ENCODE measurements at places on chromosomes 3 and 15. TPM values are rescaled to one million over a fixed set of nuclear protein-coding genes. Genes with fewer than 3 reads are reported as not detected.

DNA sequence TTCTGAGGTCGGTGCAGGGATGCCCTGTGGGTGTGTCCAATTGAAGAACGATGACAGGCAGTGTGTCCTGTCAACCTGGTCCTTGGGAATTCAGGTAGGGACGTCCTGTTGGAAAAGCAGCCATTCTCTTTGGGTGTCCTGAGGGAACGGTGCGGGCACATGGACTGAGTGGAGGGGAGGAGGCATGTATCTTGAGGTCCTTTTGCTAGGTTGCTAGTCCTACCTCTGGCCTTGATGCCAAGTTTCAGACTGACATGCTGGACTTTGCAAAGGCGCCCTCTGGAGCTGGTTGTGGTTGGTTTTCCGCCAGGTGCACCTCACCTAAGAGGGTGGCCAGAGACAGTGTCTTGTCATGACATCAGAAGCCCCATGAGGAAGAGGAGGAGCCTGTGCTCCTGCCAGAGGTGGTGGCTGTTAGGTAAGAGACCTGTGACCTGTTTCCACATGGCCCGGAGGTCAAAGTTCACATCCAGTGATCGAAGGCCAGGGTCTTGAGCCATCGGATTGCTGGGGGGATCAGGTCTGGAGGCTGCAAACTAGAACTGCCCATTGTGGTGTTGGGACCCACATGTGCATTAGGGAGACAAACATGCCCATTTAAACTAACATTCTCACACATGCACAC, 106.3 kb downstream of the SNRPN start:
- DNase-seq: no peak

GRCh38 chr15:56390739-56391267, 25.6 kb downstream of the TEX9 start:
- no peak for DNase-seq

DNA sequence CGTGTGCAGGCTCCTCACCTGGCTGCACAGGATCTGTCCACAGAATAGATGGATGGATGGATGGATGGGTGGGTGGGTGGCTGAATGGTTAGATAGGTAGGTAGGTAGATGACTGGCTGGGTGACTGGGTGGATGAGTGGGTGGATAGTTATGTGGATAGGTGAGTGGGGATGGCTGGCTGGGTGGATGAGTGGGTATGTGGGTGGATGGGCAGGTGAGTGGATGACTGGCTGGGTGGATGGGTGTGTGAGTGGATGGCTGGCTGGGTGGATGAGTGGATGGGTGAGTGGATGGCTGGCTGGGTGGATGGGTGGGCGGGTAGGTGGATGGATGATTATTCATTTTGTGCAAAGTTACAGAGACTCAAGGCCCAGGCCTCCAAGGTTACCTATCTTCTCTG, 172.9 kb upstream of the CTDSPL start:
- DNase-seq: no peak

GRCh38 chr15:43232289-43232874, 11.6 kb upstream of the EPB42 start:
- DNase-seq: no peak

GRCh38 chr15:100880139-100880896, 687 bp downstream of the ALDH1A3 start:
- DNase-seq: no peak

Gene PAK6
- not detected for total RNA-seq

Gene RBP2
- not detected for total RNA-seq

DNA sequence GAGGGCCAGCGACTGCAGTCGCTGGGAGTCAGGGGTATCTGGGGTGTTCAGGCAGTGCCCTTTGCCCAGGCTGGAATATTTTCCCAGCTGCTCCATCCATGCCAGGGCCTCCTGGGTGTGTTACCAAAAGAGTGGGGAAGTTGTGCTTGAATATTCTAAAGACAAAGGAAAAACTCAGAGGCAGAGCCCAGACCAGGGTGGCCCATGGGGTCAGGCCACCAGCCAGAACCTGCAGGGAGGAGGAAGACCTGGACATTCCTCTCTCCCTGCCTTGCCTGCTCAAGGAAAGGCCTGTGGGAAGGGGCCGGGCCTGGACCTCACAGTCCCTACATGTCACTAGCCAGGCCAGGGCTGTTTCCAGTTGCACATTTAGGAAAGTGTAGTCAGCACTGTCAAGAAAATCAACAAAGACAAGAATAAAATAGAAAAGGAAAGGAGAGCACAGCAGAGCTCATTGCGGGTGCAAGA, 16.0 kb upstream of the KLF15 start:
- no peak for DNase-seq

GRCh38 chr3:58299839-58300516, 6.1 kb upstream of the RPP14 start:
- no peak for DNase-seq

Gene SI
- total RNA-seq: not detected

Gene ETV5
- 10.3 TPM for total RNA-seq

DNA sequence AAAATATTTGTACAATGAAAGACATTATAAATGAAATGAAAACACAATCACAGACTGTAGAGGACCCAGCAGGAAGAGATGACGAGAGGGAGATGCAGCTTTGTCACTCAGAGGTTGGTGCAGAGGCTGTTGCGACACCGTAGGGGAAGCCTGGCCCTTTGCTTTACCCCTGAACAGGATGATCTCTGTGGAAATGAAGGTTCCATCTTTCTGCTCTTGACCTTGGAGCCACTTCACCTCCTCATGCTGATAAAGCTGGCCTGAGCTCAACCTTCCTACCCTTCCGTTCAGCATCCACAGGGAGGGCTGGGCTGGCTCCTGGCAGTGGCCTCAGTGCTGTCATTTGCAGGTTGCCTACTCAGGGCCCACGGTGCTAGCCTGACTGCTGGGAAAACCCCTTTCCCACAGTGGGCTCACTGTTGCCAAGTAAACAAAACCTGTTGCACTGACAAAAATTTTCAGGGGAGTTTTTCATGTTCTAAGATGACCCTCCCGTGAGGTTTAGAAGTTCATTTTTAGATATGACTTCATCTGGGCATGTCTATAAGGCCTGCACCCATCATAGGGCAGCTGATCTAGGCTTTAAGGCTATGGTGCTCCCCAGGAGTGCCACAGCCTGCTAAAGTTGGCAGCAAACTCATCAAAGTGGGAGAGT, 3.0 kb upstream of the CD80 start:
- DNase-seq: no peak

- no peak for DNase-seq
Measured at GRCh38 chr15:25616471-25616870, 177.6 kb upstream of the UBE3A start.

Gene TMEM207
- not detected for total RNA-seq

DNA sequence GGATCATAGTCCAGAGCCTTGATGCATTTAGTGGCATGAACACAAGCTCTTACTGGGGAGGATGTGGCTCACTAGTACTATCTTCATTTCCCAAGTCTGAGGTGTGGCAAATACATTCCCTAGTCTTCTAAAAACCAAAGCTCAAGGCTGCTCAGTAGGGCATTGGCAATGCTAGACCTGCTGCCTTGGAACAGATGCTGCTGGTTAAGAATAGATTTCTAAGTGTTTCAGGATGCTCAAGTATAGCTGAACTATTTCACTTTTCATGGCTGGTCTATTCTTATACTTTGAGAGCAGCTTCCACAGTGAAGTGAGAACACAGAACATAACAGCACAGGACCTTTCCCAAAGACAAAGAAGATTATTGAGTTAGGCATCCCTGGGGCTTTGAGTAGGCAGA, 178.8 kb downstream of the CHST2 start:
- no peak for DNase-seq

DNA sequence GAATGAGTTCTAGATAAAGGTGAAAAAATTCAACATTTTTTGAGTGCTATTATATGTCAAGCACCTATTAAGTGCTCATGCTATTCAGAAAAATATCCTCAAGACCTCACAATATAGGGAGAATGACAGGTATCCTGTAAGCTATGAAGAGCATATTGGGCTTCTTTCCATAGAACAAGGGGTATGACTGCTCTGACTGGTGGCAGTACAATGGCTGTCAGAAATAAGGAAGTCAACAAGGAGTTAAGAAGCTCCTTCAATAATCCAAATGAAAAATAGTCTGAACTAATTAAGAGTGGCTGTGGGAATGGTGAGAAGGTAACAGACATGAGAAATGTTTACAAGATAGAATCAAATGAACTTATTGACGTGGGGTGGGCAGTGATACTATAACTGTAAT, 24.7 kb downstream of the NPTN start:
- no peak for DNase-seq

Gene CIB2
- total RNA-seq: 2.9 TPM

DNA sequence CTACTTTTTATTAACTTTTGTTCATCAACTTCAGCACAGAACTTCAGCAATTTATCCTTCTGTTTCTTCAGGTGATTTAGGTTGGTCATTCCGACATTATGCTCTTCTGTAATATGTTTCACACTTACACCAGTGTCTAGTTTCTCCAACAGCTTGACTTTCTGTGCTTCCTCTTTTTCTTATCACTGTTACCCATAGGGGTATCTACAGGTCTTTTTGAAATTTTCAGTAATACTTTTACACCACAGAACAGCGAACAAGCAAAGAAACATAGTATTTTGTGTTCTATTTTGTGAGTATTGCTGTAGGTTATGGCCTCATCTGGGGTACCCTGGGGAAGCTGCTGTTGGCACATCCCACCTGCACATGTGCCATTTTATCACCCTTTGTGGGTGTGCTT, 260.7 kb downstream of the NSUN3 start:
- no peak for DNase-seq

Gene CD96
- total RNA-seq: 4.3 TPM

Gene DPH3
- 30.6 TPM for total RNA-seq

DNA sequence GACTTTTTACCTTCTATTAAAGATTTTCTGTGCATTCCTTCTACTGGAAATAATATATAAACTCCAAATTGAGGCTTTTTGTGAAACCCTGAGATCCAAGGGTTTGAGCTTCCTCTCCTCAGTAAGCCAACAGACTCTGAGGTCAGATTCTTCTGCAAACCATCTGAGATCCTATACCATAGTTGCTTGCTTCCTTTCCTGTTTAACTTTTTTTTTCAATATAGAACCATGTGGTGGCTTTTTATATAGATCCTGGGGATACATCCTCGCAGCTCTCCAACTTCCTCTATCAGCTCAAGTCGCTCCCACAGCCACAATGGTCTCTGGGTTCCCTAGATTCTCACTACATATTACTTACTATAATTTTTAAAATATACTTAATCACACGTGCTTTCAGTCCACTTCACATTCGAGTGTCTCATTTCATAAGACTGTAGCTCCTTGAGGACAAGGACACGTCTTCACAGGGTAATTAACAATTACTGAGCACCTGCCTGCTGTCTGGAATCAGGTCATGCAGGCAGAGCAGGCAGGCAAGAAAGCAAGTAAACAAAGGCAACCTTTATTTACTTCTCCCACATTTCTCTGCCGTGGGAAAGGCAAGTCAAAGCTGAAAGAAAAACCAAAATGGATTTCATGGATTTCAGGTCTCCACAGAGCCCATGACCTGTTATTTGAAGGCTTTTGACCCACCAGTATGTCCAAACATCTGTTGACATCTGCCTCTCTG, 941.5 kb downstream of the FHIT start:
- DNase-seq: no peak

Gene PIGZ
- 10.2 TPM for total RNA-seq

- no peak for DNase-seq
Measured at GRCh38 chr3:21433751-21434150, 317.3 kb downstream of the ZNF385D start.

Gene CKMT1A
- 2.1 TPM for total RNA-seq

- DNase-seq: peak; percentile 29
Measured at GRCh38 chr3:32177702-32178198, 60.7 kb upstream of the CMTM8 start.

Gene SLCO2A1
- total RNA-seq: 22.5 TPM

GRCh38 chr3:88324788-88325187, 175.0 kb downstream of the C3orf38 start:
- no peak for DNase-seq

DNA sequence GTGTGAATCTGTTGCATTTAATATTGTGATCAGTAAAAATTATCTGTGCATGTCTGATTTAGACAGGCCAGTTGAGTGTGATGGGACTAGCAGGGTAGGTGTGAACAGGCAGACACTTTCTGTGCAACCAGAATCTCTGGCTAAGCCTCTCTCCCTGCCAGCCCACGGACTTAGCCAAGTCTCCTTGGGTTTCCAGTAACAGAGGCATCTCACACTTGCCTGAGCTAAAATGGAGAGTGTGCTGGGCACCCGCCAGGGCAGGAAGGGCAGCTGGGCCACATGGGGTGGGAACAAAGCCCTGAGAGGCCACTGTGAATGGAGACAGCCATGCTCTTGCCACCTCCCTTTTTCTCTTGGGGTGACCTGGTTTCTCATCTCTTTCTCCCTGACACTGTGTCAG, 12.5 kb upstream of the RPS27L start:
- no peak for DNase-seq

DNA sequence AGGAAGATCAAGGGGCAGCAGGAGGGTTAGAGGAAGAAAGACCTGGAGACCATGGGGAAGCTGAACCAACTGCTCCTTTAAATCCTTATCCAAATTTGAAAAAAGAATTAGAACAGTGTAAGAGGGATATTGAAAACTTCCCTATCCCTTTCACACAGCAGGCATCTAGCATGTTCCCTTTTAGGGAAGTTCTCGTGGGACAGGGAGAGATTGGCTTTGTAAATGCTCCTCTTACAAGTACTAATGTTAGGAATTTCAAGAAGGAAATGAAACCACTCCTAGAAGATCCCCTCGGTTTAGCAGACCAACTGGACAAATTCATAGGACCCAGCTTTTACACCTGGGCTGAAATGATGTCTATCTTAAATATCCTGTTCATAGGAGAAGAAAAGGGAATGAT, 41.5 kb downstream of the PPCDC start:
- no peak for DNase-seq

GRCh38 chr15:72690938-72691337, 4.9 kb downstream of the BBS4 start:
- DNase-seq: no peak

DNA sequence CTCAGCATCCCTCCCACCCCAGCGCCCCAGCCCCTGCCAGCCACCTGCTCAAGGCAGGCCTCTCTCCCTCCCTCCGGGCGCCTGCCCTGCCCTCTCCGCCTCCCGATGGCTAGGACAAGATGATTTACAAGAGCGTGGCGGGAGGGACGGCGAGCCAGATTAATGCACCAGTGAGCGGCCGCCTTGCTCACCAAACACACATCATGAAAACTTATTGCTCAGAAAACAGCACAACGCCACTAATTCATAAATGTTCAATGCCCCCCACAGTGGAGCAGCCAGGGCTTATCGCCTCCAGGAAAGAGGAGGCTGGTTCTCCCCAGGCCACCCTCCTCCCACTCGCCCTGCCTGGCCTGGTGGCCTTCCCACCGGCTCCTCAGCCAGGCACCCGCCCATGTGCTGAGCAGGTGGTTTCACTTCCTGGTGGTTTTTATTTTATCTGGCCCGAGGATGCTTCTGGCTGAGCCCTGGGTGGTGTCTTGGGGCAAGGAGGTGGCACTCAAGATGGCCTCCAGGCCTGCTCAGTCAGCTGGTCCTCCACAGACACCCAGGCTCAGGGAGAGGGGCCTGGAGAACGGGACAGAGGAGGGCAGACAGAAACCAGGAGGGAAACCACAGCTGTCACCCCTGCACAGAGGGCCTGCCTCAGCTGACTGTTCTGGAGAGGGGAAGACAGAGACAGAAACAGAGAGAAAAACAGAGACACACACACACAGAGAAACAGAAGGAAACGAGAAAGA, 284.9 kb downstream of the UACA start:
- DNase-seq: no peak

Gene ILDR1
- not detected for total RNA-seq

Gene RASL12
- total RNA-seq: 8.8 TPM

GRCh38 chr15:62900071-62900802, 142.3 kb upstream of the TPM1 start:
- DNase-seq: no peak

Gene EPHB1
- 0.75 TPM for total RNA-seq

Measured in omental fat pad (tissue), 4 donors.